ENCODE measurements at places on chromosomes 2 and 18.

GRCh38 chr18:34694591-34695165 lies 15.4 kb upstream of the DTNA start:
- no peak for DNase-seq

GRCh38 chr18:48715711-48716361 lies 177.0 kb downstream of the CTIF start:
- peak; percentile 76 for DNase-seq

- DNase-seq: no peak
Observed at GRCh38 chr2:17771956-17772355, 18.0 kb downstream of the GEN1 start.

GRCh38 chr2:73856214-73856613 lies 27.5 kb downstream of the STAMBP start:
- no peak for DNase-seq

DNA sequence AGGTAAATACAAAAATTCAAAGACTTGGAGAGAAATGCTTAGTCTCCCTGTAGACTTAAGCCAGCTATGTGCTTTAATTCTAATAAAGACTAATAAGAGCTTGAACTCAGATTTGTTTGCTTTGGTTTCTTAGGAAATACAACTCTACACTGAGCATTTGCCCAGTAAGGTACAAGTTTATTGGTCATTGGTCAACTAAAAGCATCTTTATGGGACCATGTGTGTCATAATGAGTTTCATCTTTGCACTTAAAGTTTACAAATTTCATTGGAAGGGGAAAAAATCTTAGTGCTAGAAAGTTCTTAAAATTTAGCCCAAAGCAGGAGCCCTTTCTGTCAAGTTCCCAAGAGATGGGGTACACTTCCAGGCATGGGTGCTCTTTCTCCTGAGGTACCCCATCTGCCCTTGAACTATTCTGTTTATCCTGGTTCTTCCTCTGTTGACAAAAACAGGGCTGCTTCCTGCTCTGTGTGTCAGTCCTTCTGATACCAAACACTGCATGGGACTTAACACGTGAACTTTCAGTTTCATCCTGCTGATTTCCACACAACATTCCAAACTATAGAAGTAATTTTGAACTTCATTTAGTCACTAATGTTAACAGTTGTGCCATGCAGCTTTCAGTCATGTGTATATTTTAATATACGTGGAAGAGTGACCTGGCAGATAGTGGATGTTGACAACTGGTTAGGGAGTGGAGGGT lies 200.2 kb downstream of the TPGS2 start:
- DNase-seq: no peak

Data from HL-60 (cell line).